ENCODE measurements at places on chromosomes 7 and 10. TPM values are rescaled to one million over a fixed set of nuclear protein-coding genes. Genes with fewer than 3 reads are reported as not detected.

GRCh38 chr10:62724465-62724864 lies 80.1 kb upstream of the ADO start:
- H3K36me3 ChIP-seq, result no peaks in the 10 kb centered on the region
- no peaks in the 10 kb centered on the region for H3K27me3 ChIP-seq
- no peak overlapping the region for H3K4me3 ChIP-seq
- H3K27ac ChIP-seq, result no peak overlapping the region
- DNase-seq, result no peak

Gene XRCC2
- total RNA-seq, result 0.11 TPM

Gene TUBGCP2
- total RNA-seq, result 72.4 TPM

Gene LRRC18
- total RNA-seq, result not detected

DNA sequence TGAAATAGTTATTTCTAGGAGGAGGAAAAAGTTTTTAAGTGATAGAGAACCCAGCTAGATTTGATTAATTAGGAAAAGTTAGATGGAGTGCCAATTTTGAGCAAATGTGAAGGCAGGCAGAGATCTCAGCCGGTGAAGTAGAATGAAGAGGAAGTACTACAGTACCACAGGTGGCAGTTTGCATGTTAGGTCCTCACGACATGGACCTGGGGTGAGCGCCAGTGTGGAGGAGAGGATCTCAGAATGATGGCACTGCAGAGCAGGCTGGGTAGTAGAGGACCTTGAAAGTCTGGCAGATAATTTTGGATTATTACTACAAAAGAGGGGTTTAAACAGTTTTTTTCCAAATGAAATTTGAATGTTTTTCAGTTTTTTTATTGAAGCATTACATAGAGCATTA lies 81.1 kb downstream of the GNAI1 start:
- DNase-seq, result no peak
- H3K27ac ChIP-seq, result no peak overlapping the region
- H3K4me1 ChIP-seq, result no peaks in the 10 kb centered on the region
- H3K27me3 ChIP-seq, result no peaks in the 10 kb centered on the region
- H3K4me3 ChIP-seq, result no peak overlapping the region
- peaks cover 14% of the 10 kb centered on the region for H3K36me3 ChIP-seq

- no peak for DNase-seq
- no peaks in the 10 kb centered on the region for H3K27me3 ChIP-seq
- peaks cover 23% of the 10 kb centered on the region for H3K4me1 ChIP-seq
- peak within 1 kb of the TSS; percentile 18 for H3K4me3 ChIP-seq
- H3K36me3 ChIP-seq, result peaks cover 3% of the 10 kb centered on the region
Observed at GRCh38 chr7:832167-832967, at the start of gene SUN1. SUN1 (plus strand) TSS chr7:832476; CDS start chr7:832525, 49 bp downstream.

Gene AS3MT
- 1.4 TPM for total RNA-seq
